HepG2 (cell line): ENCODE measurements at places on chromosomes 12 and 14. TPM values are rescaled to one million over a fixed set of nuclear protein-coding genes. Genes with fewer than 3 reads are reported as not detected.

The BMP4 gene
- total RNA-seq = 42.0 and 56.4 TPM in 2 replicates

The MYF6 gene
- not detected in 2 replicates for total RNA-seq

The SYCP3 gene
- not detected in 2 replicates for total RNA-seq

The RFX4 gene
- not detected in 2 replicates for total RNA-seq

The PTPRQ gene
- not detected in 2 replicates for total RNA-seq

The KLRB1 gene
- total RNA-seq = not detected in 2 replicates

The GYS2 gene
- not detected in 2 replicates for total RNA-seq

The RTL1 gene
- total RNA-seq = 0.04 TPM in 1 of 2 replicates, not detected in the other

The ISCU gene
- total RNA-seq = 107 and 131 TPM in 2 replicates

The OVCH1 gene
- total RNA-seq = not detected in 2 replicates

- DNase-seq = no peak
- no peaks in the 10 kb centered on the region for H3K27me3 ChIP-seq
- H3K4me3 ChIP-seq = no peak overlapping the region
- H3K4me1 ChIP-seq = peaks cover 7% of the 10 kb centered on the region; the same call in 1 of the 2 replicates
Observed at GRCh38 chr12:102509123-102509626, 28.8 kb upstream of the IGF1 start.

- H3K27ac ChIP-seq = no peak overlapping the region
- H3K4me3 ChIP-seq = no peak overlapping the region
- DNase-seq = no peak
- H3K27me3 ChIP-seq = no peaks in the 10 kb centered on the region
Observed at GRCh38 chr14:86521843-86522242, 991.9 kb downstream of the FLRT2 start.

DNA sequence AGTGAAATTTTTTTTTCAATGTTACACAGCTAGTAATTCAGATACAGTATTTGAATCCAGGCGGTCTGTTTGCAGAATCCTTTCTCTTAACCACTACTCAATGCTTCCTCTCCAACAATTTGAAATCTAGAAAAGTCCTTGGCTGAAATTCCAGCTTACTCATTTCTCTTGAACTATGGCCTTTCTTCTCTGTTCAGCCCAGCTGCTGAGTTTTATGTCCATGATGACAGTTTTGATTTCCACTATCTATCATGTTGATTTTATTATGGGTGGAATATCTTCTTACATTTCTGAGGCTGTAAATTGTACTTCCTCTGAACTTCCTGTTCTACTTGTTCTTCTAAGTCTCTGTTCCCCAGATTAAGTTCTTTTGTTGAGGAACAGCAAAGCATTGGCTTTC, 315.3 kb downstream of the DIO2 start:
- H3K27ac ChIP-seq = no peak overlapping the region
- H3K27me3 ChIP-seq = no peaks in the 10 kb centered on the region
- no peak overlapping the region for H3K4me3 ChIP-seq

GRCh38 chr14:82134411-82134810, 600.8 kb upstream of the SEL1L start:
- no peaks in the 10 kb centered on the region for H3K4me1 ChIP-seq
- no peak overlapping the region for H3K4me3 ChIP-seq
- H3K36me3 ChIP-seq = no peaks in the 10 kb centered on the region
- no peak overlapping the region for H3K27ac ChIP-seq
- H3K27me3 ChIP-seq = no peaks in the 10 kb centered on the region
- DNase-seq = no peak

GRCh38 chr12:52508211-52508610, 12.0 kb downstream of the KRT5 start:
- no peak for DNase-seq
- no peaks in the 10 kb centered on the region for H3K4me1 ChIP-seq
- H3K36me3 ChIP-seq = no peaks in the 10 kb centered on the region
- no peaks in the 10 kb centered on the region for H3K27me3 ChIP-seq
- H3K4me3 ChIP-seq = no peak overlapping the region

DNA sequence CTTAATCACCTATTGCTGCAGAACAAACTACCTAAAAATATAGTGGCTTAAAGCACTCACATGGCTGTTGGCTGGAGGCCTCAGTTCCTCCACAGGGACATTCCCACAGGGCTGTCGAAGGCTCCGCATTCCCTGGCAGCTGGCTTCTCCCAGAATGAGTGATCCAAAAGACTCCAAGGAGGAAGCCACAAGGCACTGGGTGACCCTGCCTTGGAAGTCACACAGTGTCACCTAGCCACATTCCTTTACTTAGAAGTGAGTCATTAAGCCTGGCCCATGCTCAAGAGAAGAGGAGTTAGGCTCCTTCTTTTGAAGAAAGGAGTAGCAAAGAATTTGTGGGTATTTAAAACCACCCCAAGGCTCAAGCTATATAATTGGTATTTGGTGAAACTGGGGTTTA, 63.9 kb upstream of the MAP1LC3B2 start:
- DNase-seq = no peak
- 0 out of 3 replicates have a peak, but pooled peaks cover 3% of the 10 kb centered on the region for H3K27me3 ChIP-seq
- no peaks in the 10 kb centered on the region for H3K36me3 ChIP-seq
- no peak overlapping the region for H3K4me3 ChIP-seq
- H3K27ac ChIP-seq = no peak overlapping the region
- no peaks in the 10 kb centered on the region for H3K4me1 ChIP-seq

- H3K27me3 ChIP-seq = no peaks in the 10 kb centered on the region
- no peak overlapping the region for H3K27ac ChIP-seq
- no peak for DNase-seq
- peaks cover 43% of the 10 kb centered on the region for H3K4me1 ChIP-seq
Observed at GRCh38 chr14:61129168-61129745, 148.2 kb downstream of the SLC38A6 start.

DNA sequence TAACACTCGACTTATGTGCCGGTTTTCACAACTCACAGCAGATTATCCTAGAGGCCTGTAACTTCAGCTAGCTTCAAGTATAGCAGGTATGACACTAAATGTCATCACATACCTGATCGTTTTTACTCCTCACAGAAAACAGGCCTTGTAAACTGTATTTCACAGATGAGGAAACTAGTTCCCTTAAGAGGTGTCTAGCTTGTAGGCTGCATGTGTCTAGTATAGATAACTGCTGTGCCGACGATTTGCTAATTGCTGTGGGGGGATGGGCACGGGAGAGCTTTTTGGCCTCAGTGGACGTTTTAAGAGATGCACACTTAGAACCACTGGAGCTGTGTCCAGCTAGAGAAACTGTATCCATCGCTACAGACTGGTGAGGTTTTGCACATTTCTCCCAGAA, 78.8 kb downstream of the PAPOLA start:
- H3K27ac ChIP-seq = no peak overlapping the region
- H3K36me3 ChIP-seq = no peaks in the 10 kb centered on the region
- 0 out of 3 replicates have a peak, but pooled peaks cover 1% of the 10 kb centered on the region for H3K27me3 ChIP-seq
- H3K4me1 ChIP-seq = 0 out of 2 replicates have a peak, but pooled peaks cover 8% of the 10 kb centered on the region
- DNase-seq = no peak
- H3K4me3 ChIP-seq = no peak overlapping the region

GRCh38 chr14:72401101-72401625, 468.9 kb downstream of the RGS6 start:
- no peak for DNase-seq
- no peaks in the 10 kb centered on the region for H3K36me3 ChIP-seq
- H3K27ac ChIP-seq = no peak overlapping the region
- H3K27me3 ChIP-seq = no peaks in the 10 kb centered on the region
- no peak overlapping the region for H3K4me3 ChIP-seq

DNA sequence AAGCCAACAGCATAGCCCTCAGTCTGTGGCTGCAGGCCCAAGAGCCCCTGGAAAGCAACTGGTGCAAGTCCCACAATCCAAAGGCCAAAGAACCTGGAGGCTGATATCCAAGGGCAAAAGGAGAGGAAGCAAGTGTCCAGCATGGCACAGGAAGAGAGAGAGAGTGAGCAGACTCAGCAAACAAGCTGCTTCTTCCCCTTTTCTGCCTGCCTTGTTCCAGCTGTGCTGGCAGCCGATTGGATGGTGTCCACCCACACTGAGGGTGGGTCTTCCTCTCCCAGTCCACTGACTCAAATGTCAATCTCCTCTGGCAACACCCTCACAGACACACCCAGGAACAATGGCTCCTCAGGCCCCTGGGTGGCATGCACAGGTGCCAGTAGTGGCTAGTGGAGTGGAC, 33.5 kb downstream of the SMCO2 start:
- H3K4me3 ChIP-seq = no peak overlapping the region
- no peak overlapping the region for H3K27ac ChIP-seq
- H3K4me1 ChIP-seq = no peaks in the 10 kb centered on the region
- no peaks in the 10 kb centered on the region for H3K27me3 ChIP-seq
- DNase-seq = no peak

DNA sequence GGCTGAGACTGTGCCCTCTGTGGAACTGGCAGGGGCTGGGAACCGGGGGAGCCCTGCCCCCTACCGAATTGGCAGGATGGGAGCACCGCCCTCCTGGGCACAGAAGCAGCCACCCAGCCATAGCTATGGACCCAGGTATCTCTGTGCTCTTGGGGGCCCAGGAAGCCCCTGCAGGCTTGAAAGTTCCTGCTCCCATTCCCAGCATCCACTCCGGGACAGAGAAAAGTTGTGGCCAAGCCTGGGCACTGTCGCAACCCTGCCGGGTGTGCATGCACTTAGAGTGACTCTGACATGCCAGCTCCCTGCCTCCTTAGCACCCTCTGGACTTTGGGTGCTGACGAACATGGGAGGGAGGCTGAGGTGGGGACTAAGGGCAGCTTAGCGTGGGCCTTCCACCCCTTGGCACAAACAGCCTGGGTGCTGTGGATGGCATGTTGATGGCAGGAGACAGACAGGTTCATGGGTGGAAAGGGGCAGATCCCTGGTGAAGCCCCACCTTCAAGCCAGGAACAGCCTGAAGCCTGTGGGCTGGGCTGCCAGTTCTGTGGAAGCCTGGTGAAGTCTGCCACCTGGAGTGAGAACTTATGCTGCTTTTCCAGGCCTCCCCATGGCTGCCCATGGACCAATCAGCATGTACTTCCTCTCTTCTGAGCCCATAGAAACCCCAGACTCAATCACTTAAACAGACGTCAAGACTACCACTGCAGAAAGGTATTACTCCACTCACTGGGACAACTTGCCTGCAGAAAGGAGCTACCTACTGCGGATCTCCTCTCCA, 279.0 kb downstream of the ATXN7L3B start:
- no peaks in the 10 kb centered on the region for H3K4me1 ChIP-seq
- H3K36me3 ChIP-seq = no peaks in the 10 kb centered on the region
- no peak overlapping the region for H3K27ac ChIP-seq
- H3K4me3 ChIP-seq = no peak overlapping the region
- no peaks in the 10 kb centered on the region for H3K27me3 ChIP-seq
- DNase-seq = no peak

DNA sequence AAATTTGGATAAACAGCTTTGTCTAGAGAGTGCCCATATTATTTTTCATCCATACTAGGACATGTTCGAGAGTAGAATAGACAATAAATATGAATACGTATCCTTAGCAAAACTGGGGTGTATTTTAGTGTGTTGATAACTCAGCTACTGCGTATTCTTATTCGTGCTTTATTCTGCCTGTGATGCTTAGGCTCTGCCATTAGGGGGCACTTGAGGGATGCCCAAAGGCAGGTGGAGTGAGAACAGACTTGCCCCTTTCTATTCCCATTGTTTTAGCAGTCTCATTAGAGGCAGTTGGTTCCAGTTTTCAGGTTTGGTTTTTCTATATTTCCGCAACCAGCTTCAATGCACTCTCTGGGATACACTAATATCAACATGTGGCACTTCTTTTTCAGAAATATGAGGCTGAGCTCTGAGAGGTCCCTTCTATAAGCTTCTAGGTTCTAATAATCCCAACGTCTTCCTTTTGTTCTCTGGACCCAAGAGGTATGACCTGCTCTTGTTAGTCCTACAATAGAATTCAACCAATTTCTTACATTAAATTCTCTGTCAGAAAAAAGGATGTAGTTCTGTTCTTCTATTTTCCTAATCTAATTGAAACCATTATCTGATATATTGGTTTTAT, 985.7 kb upstream of the FBXO33 start:
- H3K4me3 ChIP-seq = no peak overlapping the region
- H3K27ac ChIP-seq = no peak overlapping the region
- H3K4me1 ChIP-seq = no peaks in the 10 kb centered on the region
- no peaks in the 10 kb centered on the region for H3K36me3 ChIP-seq

DNA sequence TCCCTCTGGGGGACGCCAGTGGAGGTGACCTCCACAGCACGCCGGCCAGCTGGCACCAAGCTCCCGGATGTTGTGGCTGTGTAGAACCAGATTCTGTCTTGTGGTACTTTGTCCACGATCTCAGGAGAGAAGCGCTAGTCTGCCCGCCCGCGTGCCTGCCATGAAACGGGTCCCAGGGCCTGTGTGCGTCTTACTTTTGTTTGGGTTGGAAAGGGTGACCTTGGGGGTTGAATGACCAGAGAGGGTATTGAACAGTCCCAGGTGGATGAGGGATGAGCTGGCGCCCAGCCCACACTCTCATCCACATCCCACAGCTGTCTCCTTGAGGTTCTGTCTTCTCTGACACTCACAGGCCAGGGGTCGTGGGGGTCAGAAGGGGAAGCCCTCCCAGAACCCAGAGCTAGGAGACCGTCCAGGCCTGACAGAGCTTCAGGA, 78.3 kb downstream of the WDR20 start:
- H3K4me1 ChIP-seq = no peaks in the 10 kb centered on the region
- no peak overlapping the region for H3K27ac ChIP-seq
- no peak overlapping the region for H3K4me3 ChIP-seq
- H3K27me3 ChIP-seq = no peaks in the 10 kb centered on the region

DNA sequence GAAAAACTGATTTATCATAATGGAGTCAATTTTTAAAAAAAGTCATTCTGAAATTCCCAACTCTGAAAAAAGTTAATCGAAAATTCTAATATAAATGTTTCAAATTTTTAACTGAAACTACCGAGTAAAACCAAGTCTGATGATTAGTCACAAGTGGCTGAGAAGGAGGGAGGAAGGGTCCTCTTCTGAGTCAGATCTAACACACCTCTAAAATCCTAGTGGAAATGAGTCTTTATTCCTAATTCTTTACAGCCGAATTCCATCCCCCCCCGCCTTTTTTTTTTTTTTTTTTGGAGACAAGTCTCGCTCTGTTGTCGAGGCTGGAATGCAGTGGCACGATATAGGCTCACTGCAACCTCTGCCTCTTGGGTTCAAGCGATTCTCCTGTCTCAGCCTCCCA, 37.9 kb downstream of the RAD9B start:
- peaks cover 70% of the 10 kb centered on the region for H3K36me3 ChIP-seq
- no peak for DNase-seq

DNA sequence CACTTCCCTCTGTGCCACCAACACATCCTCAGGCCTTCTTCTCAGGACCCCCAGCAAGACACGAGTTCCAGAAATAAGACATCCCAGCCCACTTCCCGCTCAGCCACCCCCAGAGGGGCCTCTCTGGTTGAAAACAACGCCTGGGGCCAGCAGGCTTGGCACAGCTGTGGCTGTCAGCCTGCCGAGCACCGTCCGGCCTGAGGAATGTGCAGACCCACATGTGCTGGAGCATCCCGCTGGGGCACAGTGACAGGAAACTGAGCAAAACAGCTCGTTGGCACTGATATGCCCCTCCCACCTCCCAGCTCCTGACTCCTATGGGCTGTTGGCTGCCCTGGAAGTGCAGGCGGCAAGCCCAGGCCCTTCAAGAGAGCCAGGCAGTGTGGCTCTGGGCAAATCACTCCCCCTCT, 1.4 kb downstream of the SYNE3 start:
- peaks cover 63% of the 10 kb centered on the region for H3K4me1 ChIP-seq
- no peaks in the 10 kb centered on the region for H3K36me3 ChIP-seq
- peak overlapping the region; percentile 73 for H3K4me3 ChIP-seq
- DNase-seq = no peak
- H3K27me3 ChIP-seq = no peaks in the 10 kb centered on the region; the same call in 2 of the 3 replicates
